Uterus (tissue), 4 donors: ENCODE measurements at places on chromosomes 13 and 19. TPM values are rescaled to one million over a fixed set of nuclear protein-coding genes. Genes with fewer than 3 reads are reported as not detected.

The RAP2A gene
- 22.4 TPM for total RNA-seq

The CD70 gene
- total RNA-seq, result not detected

The MRPS12 gene
- total RNA-seq, result 19.7 TPM

The BICRA gene
- total RNA-seq, result 28.1 TPM

The CYP4F12 gene
- total RNA-seq, result 41.5 TPM

The PSPN gene
- total RNA-seq, result 1.8 TPM

The EFNB2 gene
- total RNA-seq, result 23.1 TPM

The ZNF177 gene
- total RNA-seq, result 8.7 TPM

The MAMSTR gene
- total RNA-seq, result 0.26 TPM

The COQ8B gene
- total RNA-seq, result 9.7 TPM

The MIDN gene
- 19.6 TPM for total RNA-seq

The NXNL1 gene
- total RNA-seq, result not detected

The A1BG gene
- 20.5 TPM for total RNA-seq

The PCDH17 gene
- 14.5 TPM for total RNA-seq

The FUT2 gene
- total RNA-seq, result not detected

The OPA3 gene
- 9.1 TPM for total RNA-seq

The KLK11 gene
- total RNA-seq, result not detected

The EID2 gene
- 6.1 TPM for total RNA-seq

The SLITRK6 gene
- not detected for total RNA-seq

The ZNF28 gene
- 3.5 TPM for total RNA-seq

The ADGRE1 gene
- total RNA-seq, result not detected

The VSTM1 gene
- total RNA-seq, result not detected

The KLK13 gene
- total RNA-seq, result not detected

The CACNA1A gene
- 5.8 TPM for total RNA-seq

The TPRX2 gene
- not detected for total RNA-seq

The CYP4F8 gene
- total RNA-seq, result not detected

The ZNF208 gene
- 21.0 TPM for total RNA-seq

The MISP3 gene
- 2.0 TPM for total RNA-seq

The NDUFA13 gene
- total RNA-seq, result 45.3 TPM

The FFAR1 gene
- total RNA-seq, result 0.21 TPM

The KLHL1 gene
- total RNA-seq, result not detected

The C19orf33 gene
- total RNA-seq, result 2.9 TPM

The SMIM17 gene
- total RNA-seq, result not detected

The TNNI3 gene
- not detected for total RNA-seq

The FCER2 gene
- not detected for total RNA-seq

The WDR62 gene
- not detected for total RNA-seq

The ZNF667 gene
- 2.3 TPM for total RNA-seq

The HCST gene
- total RNA-seq, result 47.1 TPM

The FXYD3 gene
- 3.8 TPM for total RNA-seq

The KIRREL2 gene
- 0.55 TPM for total RNA-seq

The SPACA4 gene
- total RNA-seq, result not detected

The ZNF155 gene
- 6.2 TPM for total RNA-seq

The GIPC3 gene
- not detected for total RNA-seq

The ZNF534 gene
- total RNA-seq, result 0.35 TPM

The EHD2 gene
- total RNA-seq, result 198 TPM

The RELB gene
- 1.0 TPM for total RNA-seq

The TEX101 gene
- total RNA-seq, result not detected

The CPB2 gene
- total RNA-seq, result not detected

The POSTN gene
- total RNA-seq, result 778 TPM

The FFAR3 gene
- not detected for total RNA-seq

The PDX1 gene
- total RNA-seq, result not detected

The CGB2 gene
- not detected for total RNA-seq

The SIRT2 gene
- 171 TPM for total RNA-seq

The ERICH6B gene
- not detected for total RNA-seq

The CBLC gene
- total RNA-seq, result not detected
